ENCODE measurements at places on chromosomes 4 and X. TPM values are rescaled to one million over a fixed set of nuclear protein-coding genes. Genes with fewer than 3 reads are reported as not detected.
A peak's percentile ranks its signal among the peaks of the same experiment; 100 is the strongest.

DNA sequence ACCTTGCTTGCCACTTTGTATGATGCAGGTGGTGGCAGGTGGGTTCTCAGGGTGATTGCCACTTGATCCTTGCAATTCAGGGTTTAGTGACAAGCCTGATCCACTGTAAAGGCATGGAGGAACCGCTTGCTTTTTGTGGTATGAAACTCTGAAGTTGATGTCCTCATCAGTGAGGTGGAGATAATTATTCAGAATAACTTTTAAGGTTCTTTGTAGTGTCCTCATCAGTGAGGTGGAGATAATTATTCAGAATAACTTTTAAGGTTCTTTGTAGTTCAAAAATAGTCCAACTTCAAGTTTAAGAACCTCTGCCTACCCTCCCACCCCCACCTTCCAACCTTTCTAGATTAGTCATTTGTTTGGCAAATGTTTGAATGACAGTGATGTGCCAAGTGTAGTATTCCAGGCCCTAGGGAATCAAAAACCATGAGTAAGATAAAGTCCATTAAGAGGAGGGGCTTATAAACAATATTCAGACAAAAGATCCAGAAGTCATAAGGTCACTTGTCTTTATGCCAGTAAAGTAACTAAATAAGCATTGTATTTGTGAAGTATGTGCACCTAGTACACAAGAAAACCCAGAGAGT lies 51.2 kb downstream of the DCUN1D4 start:
- DNase-seq = no peak

DNA sequence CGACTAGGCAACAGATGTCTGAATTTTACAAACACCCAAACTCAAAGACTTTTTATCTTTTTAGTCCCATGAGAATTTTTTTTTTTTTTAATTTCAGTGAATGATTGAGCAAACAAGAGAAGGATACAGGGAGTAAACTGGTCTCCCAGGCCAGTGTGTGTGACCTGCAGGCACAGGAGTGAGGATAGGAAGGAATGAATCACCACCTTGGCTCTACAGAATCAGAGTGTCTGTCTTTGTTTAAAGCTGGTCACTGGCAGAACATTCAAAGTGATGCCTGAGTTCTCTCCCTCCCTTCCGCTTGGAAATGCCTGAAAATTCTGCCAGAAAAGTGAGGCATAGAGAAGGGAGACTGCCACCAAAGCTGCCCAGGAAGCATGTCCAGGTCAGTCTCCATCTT lies 69.5 kb downstream of the PARM1 start:
- DNase-seq = no peak

DNA sequence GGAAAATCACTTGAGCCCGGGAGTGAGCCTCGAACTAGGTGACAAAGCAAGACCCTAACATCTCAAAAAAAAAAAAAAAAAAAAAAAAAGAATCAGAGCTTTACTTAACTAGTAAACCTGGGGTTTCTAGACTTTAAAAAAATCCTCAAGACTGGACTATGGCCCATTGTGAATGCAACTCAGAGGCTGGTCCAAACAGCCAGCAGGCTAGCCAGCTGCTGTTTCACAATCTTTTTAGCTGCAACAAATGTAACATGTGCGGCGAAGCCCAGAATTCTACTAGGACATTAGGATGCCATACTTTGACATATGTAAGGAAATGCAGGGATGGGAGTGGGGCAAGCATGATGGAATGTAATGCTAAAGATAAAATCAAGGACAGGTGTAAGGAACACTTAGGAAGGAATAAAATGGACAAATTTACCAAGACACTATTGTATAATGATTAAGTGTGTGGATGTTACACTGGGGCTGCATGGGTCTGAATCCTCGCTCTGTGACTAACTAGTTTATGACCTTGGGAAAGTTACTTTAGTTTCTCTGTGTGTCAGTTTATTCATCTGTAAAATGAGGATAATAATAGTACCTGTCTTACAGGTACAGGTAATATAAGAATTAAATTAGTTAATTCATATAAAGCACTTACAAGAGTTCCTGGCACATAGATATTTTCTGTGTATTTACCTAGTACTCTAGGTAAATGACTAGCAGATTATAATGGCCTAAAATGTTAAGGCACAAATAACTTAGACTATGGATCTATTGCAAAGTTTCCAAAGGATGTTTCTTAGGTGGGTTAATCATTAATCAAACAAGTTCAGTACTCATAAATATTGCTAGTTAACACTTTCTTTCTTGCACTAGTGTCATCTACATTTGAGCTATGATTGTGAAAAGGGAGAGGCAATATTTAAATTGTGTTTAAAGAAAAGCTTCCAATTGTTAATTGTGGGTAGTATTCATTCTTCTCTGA lies 49.5 kb downstream of the HELQ start:
- no peak for DNase-seq

GRCh38 chr4:86560447-86560846 lies 33.7 kb upstream of the PTPN13 start:
- no peak for DNase-seq

- no peak for DNase-seq
Measured at GRCh38 chrX:52271206-52271605, 86.5 kb downstream of the MAGED4 start.

DNA sequence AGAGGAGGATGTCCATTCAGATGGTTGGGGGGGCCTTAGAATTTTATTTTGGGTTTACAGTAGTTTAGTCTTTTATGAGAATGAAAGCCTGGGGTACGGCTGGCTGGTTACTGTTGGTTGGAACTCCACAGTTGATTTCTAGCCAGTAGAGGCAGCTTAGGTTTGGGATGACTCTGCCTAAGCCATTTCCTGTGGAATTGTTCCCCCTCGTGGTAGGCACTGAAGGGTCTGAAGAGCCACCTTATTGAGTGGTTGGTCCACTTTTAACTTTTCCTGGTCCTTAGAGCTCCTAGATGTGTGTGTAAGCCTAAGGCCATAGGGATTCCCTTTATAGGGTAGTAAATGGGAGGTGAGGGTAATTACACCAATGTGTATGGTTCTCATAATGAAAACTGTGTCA lies 19.7 kb downstream of the SPIN3 start:
- DNase-seq = no peak

- DNase-seq = no peak
Measured at GRCh38 chrX:8728932-8729535, 2.9 kb downstream of the ANOS1 start.

GRCh38 chrX:31653422-31653821 lies 581.6 kb upstream of the FTHL17 start:
- DNase-seq = no peak

- DNase-seq = no peak
Measured at GRCh38 chr4:154084864-154085263, 296.0 kb upstream of the SFRP2 start.

- DNase-seq = no peak
Measured at GRCh38 chr4:15340902-15341732, 86.7 kb upstream of the C1QTNF7 start.

- no peak for DNase-seq
Measured at GRCh38 chrX:31223817-31224216, 152.0 kb upstream of the FTHL17 start.

GRCh38 chr4:6474053-6474568 lies 1.7 kb upstream of the PPP2R2C start:
- no peak for DNase-seq

DNA sequence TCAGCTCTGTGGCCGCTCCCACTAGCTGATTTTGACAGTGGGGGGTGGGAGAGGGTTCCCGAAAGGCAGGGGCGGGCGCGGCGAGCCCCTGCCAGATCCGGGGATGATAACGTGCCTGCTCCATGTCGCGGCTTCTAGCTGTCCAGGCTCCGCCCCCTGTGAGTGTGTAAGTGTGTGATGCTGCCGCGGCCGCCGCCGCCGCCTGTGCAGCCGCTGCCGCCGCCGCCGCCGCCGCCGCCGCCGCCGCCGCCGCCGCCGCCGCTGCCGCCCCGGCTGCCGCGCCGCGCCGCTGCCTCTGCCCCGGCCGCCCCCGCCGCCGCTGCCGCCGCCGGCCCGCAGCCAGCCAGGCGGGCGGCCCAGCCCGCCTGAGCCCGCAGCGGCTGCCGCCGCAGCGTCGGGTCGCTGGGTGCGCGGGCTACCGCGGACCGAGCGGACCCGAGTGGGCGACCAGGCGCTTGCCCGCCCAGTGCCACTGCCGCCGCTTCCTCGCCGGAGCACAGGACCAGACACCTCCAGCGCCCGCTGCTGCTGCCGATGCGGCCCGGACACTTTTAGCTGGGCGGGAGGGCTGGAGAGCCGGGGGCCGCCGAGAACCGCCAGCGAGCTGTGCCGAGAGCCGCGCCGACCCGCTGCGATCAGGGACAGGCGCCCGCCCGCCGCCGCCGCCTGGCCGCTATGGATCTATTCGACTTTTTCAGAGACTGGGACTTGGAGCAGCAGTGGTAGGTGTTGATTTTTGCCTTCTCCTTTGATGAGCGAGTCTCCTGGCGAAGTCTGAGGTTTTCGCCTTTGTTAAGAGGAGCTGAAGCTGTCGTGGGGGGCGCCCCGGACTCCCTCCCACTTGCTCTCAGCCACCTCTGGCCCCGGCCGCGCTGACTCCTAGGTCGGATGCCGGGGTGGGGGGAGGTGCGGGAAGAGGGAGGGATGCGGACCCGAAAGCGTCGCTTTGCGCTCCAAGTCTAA lies at the start of gene AFF2:
AFF2 (plus strand) TSS at position 195 of the 963 bp plus-strand sequence; CDS start at position 676, 481 bp downstream.
- DNase-seq = peak; percentile 28

DNA sequence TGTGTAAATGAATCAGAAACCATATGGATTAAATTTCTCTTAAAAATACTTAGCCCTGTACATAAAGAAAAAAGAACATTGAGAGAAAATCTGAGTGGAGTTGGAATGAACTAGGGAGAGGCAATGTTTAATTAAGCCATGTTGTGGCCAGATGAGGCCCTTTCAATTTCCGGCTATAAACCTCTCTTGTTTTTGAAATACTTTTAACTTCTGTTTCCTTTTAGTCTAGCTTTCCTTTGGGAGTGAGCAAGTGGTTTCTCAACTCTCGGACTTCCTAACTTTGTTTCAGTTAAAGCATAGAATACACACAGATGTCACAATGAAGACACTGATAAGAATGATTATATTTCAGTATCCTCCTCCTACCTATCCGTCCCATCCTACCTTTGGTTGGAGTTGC lies 197.2 kb downstream of the ARHGAP24 start:
- DNase-seq = no peak

GRCh38 chr4:40121515-40121914 lies 64.9 kb downstream of the N4BP2 start:
- DNase-seq = no peak

GRCh38 chrX:12330841-12331240 lies 192.6 kb downstream of the FRMPD4 start:
- no peak for DNase-seq

DNA sequence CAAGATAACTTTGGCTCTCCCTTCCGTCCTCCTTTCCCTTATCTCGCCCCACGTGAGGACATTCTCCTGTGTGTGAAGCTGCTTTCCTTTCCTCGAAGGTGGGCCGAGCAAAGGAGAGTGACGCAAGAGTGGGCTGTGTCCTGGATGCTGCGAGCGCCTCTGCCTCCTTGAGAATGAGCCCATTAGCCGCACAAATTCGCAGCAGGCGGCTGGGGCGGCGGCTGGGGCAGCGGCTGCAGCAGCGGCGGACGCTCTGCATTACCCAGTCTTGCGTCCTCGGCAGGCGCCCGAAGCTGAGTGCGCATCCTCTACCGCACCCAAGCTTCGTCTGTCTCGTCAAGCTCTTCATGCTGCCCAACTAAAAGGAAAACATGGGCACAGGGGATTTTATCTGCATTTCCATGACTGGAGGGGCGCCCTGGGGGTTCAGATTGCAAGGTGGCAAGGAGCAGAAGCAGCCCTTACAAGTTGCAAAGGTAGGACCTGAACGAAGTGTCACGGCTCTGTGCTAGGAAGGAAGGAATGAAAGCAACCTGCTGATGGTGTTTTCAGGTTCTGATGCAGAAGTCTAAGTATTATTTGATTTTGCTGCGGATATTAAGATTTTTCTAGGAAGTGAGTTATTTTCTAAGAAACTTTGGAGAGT lies at the start of gene SYNPO2:
SYNPO2 (plus strand) TSS at position 189 of the 646 bp plus-strand sequence; CDS start at position 372, 183 bp downstream.
- peak; percentile 19 for DNase-seq

DNA sequence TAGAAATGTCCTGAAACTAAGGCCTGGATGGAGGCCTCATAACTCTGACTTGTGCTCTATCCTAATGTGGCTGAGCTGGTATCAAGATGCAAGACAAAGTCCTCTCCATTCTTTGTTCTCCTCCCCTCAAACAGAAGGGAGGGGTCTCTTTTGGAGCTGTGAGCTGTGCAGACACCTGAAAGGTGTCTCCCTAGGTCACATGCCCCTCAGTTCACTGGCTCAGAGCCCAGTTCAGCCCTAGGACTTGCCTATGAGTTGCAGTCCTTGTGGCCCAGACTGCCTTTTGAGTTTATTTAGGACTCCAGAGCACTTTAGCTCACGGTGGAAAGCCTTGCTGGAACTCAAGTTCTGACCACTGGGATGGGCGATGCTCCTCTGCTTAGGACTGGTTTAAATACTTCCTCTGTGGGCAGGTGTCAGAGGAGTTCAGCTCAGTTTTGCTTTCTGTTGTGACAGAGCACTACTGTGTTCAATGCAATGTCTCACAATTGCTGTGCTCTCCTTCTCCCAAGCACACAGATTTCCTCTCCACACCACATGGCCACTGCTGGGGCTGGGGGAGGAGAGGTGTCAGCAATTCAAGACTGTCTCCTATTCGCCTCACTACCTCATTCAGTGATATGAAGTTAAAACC lies 84.8 kb upstream of the ZNF827 start:
- no peak for DNase-seq

GRCh38 chrX:96989830-96990571 lies 106.3 kb downstream of the RPA4 start:
- DNase-seq = no peak

DNA sequence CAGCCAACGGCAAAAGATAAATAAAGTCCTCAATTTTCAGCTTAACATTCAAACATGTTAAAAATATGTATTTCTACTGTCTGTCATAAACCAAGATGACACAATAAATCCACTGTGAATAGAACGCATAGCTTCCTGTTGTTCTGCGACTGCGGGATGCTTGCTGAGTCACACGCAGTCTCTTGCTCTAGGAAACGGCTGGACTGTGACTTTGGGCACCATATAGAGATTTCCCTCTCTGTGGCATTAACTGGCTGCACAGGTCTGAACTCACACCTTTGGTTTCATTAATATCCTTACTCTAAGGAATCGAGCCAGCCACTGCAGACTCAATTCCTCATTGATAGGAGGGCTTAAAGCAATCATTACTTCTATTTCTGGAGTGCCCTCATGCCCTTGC lies 8.4 kb downstream of the BEND4 start:
- no peak for DNase-seq

- DNase-seq = no peak
Measured at GRCh38 chrX:9844936-9845577, 58.8 kb downstream of the SHROOM2 start.

- DNase-seq = no peak
Measured at GRCh38 chr4:147578593-147578992, 38.6 kb upstream of the TMEM184C start.

DNA sequence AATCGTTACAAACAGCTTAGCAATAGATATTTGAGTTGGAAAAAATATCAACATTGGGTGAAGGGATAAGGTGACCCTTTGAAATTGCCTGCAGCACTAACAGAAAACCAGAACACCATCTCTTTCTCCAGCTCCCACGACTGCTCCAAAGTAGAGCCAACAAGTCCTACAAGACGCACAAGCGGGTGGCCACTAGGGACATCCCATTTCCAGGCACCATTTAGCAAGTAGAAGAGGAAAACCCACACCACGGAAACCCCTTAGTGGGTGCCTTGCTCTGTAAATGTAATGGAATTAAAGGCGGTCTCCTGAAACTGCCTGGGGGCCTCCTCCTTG lies 1.9 kb downstream of the ARHGAP6 start:
- no peak for DNase-seq

CENPVL2 gene
- total RNA-seq = not detected

SOWAHD gene
- 2.8 TPM for total RNA-seq

MXRA5 gene
- not detected for total RNA-seq

ERVMER34-1 gene
- not detected for total RNA-seq

AP1S2 gene
- total RNA-seq = 31.0 TPM

POU3F4 gene
- not detected for total RNA-seq

PLAC8 gene
- total RNA-seq = 327 TPM
